ENCODE measurements at places on chromosomes 3 and 15.

DNA sequence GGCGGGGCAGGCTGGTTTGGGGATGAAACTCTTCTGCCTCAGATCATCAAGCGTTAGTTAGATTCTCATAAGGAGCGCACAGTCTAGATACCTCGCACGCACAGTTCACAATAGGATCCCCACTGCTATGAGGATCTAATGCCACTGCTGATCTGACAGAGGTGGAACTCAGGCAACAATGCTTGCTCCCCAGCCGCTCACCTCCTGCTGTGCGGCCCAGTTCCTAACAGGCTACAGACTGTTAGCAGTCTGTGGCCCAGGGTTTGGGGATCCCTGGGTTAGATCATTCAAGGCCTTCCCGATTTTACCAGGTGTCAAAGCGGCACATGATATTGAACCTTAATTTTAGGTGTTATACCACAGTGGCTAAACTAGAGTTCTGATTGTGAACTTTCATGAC lies 232.8 kb downstream of the UBE2E2 start:
- no peak for DNase-seq

- no peak for DNase-seq
Measured at GRCh38 chr15:74817370-74817737, 4.7 kb downstream of the LMAN1L start.

DNA sequence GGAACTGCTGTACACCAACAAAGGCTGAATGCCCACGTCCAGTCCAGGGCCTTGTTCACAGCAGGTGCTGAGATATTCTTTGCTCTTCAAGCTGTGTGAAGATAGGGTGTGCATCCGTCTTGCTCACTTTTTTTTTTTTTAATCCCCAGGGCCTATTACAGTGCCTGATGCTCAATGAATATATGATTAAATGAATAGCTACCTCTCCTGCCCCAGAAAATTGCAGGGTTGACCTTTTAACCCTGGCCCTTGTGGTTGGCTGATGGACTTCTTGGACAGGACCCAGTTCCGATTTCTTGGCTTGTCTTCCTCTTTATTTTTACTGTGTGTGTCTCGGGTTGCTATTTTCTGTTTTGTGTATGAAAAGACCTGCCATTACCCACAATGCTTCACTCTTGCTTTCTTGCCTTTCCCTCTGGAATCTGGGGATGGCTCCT lies 2.9 kb upstream of the FYTTD1 start:
- no peak for DNase-seq

DNA sequence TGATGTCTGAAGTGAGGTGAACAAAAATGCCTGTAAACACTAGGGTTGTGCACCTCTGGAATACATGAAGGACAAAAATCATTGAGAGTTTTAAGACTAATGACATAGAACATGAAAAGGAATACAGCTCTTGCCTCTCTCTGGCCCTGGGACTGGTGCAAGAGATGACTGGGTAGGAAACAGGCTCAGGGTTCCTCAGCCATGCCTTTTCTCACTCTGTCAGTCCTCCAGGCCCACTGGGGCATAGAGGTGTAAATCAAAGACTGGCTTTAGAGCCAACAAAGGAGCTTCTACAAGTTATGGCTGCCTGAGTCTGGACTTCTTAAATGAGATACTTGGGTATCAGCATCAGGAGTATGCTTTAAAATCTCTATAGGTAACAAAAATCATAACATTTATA lies 554.7 kb upstream of the KCNMB2 start:
- DNase-seq = no peak

- DNase-seq = no peak
Measured at GRCh38 chr3:127765735-127766134, 56.6 kb downstream of the MGLL start.

DNA sequence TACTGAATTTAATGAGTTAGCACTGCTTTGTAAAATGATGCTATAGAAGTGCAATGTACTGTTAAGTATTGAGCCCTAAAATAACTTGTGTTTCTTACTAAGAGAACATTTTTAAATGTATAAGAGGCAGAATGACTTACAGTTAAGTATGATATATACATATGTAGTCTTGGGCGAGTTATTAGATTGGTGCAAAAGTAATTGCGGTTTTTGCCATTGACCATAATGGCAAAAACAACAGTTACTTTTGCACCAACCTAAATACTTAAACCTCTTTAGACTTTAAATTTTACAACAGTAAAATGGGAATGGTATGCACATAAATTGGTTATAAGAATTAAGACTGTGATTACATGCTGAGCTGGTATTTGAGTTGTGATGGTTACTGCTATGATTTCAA lies 79.8 kb downstream of the CNTN3 start:
- DNase-seq = no peak

GRCh38 chr3:48064292-48064829 lies 48.1 kb upstream of the MAP4 start:
- no peak for DNase-seq

DNA sequence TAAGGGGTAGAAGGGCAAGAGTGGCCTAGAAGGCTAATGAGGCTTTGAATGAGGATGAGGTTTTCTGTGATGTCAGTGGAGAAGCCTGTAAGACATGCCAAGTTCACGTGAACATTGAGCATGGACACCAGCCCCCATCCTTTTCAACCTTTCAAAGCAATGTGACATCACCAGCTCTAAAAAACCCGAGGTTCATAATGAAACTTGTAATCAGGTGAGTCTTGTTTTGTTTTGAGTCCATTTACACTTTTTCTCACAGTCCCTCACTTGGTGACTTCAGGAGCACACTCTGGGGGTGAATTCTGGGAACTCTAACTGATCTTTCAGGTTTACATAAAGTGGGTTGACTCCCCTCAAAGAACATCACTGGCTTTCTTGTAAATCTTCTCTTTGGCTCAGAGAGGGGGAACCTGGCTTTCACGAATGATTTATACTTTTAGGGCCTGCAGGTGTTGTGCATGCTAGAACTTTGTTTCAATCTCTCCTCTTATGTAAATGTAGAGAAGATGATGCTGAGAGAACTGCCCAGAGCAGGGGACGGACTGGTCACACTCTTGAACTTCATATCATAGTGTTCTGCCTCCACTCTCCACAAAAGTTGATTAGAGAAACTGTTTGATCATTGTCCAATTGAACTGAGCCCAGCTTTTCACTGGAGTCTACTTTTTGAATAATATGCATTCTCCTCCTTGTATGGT lies 224.7 kb upstream of the SATB1 start:
- DNase-seq = no peak

GRCh38 chr3:140809316-140809715 lies 131.5 kb downstream of the TRIM42 start:
- DNase-seq = no peak

Measured in hematopoietic multipotent progenitor cell treated with erythropoietin and hydrocortisone succinate and interleukin-3 and kit ligand, for 6 days (in vitro differentiated cells).